ENCODE measurements at places on chromosomes 7 and 10. TPM values are rescaled to one million over a fixed set of nuclear protein-coding genes. Genes with fewer than 3 reads are reported as not detected.
A peak's percentile ranks its signal among the peaks of the same experiment; 100 is the strongest.

NUTM2E gene
- total RNA-seq: not detected

DNA sequence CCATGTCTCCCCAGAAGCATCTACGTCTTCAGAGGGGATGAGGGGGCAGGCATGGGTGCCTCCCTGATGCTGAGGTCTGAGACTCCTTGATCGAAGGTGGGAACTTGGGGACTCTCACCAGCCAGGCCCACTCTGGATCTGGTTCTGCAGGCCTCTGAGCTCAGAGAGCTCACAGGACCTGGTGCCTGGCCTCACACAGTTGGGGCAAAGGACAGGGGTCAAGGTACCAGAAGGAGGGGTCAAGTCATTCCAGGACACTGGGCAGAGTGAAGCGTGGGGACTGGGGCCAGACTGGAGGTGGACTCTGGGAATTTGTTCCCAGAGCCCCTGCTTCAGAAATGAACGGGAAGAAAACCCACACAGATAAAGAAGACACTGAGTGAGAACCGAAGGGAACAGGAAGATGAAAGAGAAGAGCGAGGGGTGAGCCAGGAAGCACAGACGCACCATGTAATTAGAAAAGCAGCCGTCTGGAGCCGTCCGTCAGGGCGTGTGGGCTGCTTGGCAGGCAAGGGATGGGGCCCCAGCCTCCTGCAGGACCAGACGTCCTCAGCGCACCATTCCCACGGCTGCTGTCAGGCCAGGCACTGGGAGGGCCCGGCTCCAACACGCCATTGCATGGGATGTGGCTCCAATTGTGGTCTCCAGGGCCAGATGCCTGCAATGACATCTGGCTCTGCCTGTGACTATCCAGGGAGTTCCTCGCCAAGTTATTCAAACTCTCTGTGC, 47.7 kb downstream of the ZCCHC24 start:
- DNase-seq: no peak

CHST15 gene
- total RNA-seq: 10.8 TPM

DNA sequence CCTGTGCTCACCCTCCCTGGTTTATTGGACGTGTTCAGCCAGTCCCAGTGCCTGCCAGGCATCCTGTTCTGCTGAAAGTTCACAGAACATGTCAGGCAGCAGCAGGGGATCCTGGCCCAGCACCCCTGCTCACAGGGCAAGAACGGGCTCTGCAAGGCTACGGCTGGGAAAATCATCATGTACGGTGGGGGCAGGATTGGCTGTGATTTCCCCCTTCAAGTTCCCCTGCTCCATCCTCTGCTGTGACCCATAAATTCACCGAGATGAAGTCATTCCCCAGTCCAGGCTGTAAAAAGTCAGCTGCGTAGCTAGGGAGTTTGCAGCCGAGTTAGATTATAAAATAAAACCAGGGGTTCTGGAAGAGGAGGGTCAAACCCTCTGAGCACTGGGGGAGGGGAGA, 484.1 kb upstream of the ZMIZ1 start:
- no peak for DNase-seq

- DNase-seq: no peak
Observed at GRCh38 chr7:39324139-39324760, 242.0 kb upstream of the YAE1 start.

ASB10 gene
- not detected for total RNA-seq

- peak; percentile 78 for DNase-seq
Observed at GRCh38 chr7:151013733-151014497, 10.4 kb downstream of the ATG9B start.

SNX10 gene
- total RNA-seq: 5.7 TPM

- no peak for DNase-seq
Observed at GRCh38 chr7:30510124-30511075, 5.8 kb upstream of the GGCT start.

MGAM2 gene
- 11.8 TPM for total RNA-seq

DNA sequence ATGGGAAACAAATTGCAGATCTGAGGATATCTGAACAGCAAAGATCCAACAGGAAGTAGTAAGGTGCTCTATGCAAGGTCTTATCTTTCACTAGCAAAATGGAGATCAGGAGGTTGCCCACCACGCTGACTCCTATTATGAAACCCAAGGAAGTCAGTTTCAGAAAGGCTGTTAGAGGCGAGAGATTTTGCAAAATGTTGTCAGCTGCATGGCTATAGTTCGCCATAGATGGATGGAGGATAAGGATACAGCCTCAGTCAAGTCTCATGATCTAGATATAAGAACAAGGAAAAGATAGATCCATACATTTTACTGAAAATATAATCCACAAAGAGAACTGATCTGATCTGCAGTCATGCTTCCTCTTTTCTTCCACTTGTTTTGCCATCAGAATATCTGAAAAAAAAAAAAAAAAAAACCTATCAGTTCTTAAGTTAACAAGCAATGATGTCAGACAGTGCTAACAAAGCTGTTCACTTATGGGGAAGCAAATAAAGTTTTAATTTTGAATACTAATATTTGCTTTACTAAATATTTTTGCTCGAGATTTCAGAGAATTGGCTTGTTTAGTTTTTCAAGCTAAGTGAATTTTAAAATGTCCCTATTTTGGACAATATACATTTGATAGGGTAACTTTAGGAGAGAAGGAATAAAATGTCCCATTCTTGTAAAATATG, 2.0 kb downstream of the GPR85 start:
- DNase-seq: no peak

DNA sequence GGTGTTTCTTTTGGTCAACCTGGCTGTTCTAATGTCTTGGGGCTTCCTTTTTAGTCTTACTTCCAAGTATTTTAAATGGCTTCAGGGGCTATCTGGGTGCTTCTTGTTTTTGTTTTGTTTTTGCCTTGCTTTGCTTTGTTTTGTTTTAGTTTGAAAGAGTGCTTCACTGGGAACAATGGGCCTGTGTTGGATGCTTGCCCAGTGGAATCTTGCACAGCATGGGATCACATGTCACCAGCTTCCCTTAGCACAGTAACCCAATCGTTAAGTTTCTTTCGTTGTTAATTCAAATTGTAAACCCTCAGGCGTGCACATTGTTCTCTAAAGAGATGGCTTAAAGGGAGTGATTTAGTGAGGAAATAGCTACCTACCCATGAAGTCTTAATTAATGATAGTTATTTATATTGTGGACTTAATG, 8.9 kb downstream of the COL17A1 start:
- no peak for DNase-seq

FXYD4 gene
- total RNA-seq: not detected

HTR5A gene
- not detected for total RNA-seq

SH2D4B gene
- total RNA-seq: not detected

DNA sequence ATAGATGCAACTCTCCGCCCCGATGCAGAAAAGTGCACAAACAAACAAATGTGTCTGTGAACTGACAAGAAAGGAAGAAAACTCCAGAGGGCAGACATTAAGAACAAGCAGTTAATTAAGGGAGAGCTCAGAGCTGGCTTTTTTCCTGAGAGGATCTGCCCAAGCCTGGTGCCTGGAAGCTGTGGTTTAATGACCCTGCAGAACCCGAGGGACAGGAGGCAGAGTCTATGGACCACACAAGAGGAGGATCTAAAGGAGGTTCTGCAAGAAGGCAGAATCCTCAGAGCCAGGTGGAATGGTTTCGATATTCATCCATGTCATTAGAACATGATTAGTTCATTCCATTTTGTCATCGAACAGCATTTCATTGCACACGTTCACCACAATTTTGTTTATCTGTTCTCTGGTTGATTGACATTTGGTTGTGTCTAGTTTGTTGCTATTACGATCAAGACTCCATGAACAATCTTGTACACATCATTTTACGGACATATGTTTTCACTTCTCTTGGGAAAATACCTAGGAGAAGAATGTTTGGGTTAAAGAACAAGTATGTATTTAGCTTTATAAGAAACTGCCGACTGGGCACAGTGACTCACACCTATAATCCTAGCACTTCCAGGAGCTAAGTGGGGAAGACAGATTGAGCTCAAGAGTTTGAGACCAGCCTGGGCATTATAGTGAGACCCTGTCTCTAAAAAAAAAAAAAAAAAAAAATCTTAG, 560.2 kb downstream of the CALN1 start:
- no peak for DNase-seq

GRCh38 chr10:36534471-36535002, 590.9 kb upstream of the ANKRD30A start:
- no peak for DNase-seq

AP1S1 gene
- 32.3 TPM for total RNA-seq

DNA sequence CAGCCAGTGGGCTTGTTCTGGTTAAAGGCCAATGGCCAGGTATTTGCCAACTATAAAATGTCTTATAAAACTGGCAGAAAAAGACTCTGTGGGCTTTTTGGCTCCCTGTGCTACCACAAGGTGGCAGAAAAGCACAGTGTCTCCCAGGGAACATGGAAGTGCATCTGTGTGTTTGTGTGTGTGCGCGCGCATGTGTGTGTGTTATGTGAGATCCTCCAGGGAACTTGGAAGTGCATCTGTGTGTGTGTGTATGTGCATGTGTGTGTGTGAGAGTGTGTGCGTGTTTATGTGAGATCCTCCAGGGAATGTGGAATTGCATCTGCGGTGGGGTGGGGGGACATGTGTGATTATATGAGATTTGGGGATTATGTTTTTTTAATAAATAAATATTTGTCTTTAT, 30.2 kb upstream of the ABI1 start:
- DNase-seq: peak; percentile 63

Data from mucosa of descending colon (tissue), 3 donors.